Iris pigment epithelial cell (primary cell): ENCODE measurements at places on chromosomes 13 and 19.
A peak's percentile ranks its signal among the peaks of the same experiment; 100 is the strongest.

GRCh38 chr13:83007226-83007625 lies 875.0 kb downstream of the SLITRK1 start:
- DNase-seq: no peak

- DNase-seq: no peak
Observed at GRCh38 chr19:49064029-49064629, 489 bp downstream of the NTF4 start.

- peak; percentile 100 for DNase-seq
Observed at GRCh38 chr19:39430675-39431593, 4.8 kb downstream of the RPS16 start.

GRCh38 chr13:71704656-71705055 lies 162.3 kb downstream of the DACH1 start:
- DNase-seq: peak; percentile 12

DNA sequence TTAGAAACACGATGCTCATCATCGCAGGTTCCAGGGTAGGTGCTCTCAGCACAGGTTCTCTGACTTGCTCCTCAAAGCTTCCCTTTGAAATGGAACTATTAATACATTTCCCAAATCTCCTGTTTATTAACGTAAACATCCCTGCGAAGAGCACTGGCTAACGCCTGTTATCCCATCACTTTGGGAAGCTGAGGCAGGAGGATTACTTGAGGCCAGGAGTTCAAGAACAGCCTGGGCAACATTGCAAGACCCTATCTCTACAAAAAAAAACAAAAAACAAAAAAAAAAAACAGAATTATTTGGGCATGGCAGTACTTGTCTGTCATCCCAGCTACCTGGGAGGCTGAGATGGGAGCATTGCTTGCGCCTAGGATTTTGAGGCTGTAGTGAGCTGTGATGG lies 18.7 kb downstream of the CEACAM16 start:
- DNase-seq: no peak

DNA sequence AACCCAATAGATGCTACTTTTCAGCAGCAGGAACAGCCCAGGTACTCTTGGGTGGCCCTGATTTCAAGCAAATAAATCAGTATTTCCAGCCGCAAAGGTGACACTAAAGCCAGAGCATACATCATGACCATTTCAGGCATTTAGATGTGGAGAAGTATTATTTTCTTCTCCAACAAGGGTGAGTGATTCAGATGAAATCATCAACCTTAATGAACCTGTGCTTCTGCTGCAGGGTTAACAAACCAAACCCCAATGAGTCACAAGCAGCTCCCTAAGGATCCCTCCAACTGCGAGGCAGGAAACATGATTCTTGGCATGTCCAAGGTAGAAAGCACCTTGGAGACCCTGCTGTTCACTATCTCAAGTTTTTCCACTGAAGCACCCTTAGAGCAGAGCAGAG lies 32.7 kb downstream of the MBNL2 start:
- DNase-seq: peak; percentile 81

GRCh38 chr19:38445362-38445761 lies 11.9 kb downstream of the RYR1 start:
- no peak for DNase-seq

GRCh38 chr13:79126706-79127105 lies 279.3 kb downstream of the RBM26 start:
- DNase-seq: no peak

DNA sequence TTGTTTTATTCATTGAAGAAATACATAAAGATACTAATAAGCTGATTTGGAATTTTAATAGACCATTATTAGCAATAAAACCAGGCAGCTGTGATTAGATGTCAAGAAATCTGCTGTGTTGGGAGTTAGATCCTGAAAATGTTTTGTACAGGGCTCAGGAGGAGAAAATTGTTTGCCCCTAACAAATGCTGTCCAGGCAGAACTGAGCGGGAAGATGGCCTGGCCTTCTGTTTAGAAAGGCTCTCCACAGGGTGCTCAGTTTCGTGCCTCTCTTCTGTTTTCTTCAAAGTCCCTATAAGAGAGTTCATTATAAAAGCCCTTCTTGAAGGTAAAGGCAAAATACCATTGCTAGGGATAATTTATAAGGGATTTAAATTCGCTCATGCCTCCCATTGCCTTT lies 64.1 kb downstream of the ERCC5 start:
- DNase-seq: no peak

- no peak for DNase-seq
Observed at GRCh38 chr13:40172878-40173277, 493.6 kb downstream of the FOXO1 start.

- no peak for DNase-seq
Observed at GRCh38 chr19:2416321-2417097, 10.9 kb downstream of the TIMM13 start.

DNA sequence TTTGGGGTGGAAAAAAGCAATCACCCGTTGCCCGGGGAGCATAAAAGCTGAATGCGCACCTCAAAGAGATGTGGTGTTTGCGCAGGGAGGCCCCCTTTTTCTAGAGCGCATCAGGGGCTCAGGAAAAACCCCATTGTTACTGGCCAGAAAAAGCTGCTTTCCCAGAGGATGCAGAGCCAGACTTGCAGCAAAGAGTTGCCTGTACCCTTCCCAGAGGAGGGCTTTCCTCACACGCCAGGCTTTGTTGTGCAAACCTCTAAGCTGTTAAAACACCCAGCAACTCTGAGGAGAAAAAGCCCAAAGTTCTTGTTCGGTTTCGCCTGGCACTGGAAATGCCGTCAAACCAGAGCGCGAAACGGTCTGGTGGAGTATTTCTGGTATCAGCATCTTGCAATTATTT lies 29.3 kb downstream of the GSX1 start:
- DNase-seq: no peak

DNA sequence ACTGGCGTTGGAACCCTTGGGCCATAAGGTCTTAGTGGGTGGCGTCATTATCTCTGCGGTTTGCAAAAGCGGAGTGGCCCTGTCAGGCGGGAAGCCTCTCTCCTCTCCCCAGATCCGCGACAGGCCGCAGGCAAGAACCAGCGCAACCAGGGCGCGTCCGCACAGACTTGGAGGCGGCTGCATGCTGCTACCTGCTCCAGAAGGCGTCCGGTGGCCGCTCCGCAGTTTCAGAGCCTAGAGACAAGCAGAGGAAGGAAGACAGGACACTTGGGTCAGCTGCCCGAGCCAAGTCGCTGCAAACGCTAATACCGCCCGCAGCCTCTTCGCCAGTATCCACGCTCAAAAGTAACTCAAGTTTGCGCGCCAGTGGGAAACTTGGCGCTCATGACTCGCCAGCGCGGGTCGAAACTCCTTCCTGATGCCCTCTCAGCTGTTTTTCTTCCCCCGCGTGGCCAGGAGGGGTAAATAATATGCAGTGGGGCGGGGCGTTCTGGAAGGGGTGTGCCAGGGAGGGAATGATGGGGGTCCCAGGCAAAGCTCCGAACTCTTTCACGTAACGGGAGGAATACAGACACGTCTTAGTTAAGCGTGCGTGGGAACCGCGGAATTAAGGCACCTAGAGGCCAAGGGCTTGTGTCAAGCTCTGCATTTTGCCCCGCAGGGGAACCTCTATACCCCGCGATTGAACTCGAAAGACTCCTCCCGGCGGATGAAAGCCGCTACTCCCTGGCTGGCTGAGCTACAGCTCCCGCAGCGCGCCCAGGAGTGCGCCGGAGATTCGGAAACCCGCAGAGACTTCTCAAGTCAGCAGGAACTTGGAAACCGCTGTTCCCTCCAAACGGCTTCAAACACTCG lies at the start of gene EDNRB:
TSS of gene EDNRB (minus strand) at position 441 of the 855 bp plus-strand sequence. CDS start at position 183, 258 bp downstream.
- DNase-seq: peak; percentile 12

GRCh38 chr19:6362027-6362350 lies 658 bp downstream of the CLPP start:
- no peak for DNase-seq

DNA sequence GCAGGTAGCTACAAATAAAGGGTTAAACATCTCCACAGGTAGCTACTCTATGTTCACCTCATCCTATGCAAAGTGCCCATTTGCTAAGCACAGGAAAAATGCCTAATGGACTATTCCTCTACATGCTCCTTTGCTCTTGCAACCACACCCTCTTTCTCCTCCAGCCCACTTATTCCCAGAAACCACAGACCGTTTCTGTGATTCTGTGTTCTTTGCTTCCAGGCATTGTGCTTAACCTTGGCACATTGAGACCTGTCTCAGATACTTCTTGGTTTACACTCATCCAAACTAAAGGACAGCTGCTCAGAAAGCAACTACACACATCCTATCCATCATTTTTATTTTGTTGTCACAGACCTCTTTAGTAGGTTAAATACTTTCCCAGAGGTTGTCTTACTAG lies 785.0 kb upstream of the MIR17HG start:
- no peak for DNase-seq

DNA sequence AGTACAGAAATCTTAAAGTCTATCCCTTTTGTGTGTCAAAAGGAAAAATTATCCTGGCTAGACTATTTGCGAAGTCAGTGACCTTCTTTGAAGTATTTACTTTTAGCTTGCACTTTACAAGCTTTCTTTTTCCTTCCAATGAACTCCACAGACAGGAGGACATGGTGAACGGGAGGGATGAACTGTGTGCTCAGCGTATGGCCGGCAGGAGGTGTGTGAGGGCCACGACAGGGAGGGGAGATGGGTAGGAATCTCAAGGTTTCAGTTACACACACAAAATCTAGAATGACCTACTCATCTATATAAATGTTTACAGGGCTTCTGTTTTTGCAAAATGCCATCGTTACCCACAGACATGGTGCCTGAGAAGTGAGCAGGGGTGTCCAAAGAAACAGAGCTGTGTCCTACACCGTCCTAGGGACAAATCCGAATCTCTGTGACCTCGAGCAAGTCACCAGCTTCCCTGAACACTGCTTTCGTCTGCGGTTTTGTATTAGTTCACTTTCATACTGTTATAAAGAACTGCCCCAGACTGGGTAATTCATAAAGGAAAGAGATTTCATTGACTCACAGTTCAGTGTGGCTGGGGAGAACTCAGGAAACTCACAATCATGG lies 537.2 kb downstream of the LIG4 start:
- peak; percentile 4 for DNase-seq

DNA sequence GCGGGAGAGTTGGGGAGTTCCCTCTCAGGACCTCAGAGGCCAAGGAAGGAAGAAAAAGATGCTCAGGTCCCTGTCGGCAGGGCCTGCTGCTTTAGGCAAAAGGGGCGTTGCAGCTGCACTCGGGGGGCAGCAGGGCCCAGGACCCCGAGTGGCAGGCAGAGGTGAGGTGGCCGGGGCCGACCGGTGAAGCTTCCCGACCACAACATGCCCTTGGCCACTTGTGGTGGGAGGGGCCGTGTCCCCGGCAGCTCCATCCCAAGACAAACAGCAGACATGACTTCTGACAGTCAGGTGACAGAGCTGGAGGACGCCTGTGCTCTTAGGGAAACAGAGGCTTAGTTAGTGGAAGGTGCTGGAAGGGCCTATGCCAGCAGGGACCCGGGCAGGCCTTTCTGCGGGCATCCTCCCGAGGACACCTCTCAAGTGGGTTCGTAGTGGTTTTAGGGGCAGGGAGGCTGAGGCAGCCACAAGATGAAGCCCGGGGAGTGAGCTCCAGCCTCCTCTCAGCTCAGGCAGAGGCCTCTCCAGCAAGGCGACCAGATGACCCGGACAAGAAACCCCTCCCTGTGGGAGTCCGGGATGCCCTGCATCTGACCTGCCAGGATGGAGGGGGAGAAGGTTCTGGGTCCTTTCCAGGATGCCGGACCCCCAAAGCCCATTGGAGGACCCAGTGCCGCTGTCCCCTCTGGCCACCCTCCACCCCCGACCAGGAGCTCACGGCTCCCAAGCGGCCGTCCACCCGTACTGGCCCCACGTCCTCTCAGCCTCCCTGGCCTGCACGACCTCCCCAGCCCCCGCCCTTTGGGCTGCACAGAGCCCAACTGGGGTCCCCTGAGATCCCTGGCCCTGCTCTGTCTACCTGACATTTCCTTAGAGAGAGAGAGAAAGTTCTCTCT lies 24.2 kb downstream of the BTBD2 start:
- DNase-seq: no peak
